ENCODE measurements at places on chromosomes 16 and 17.
A peak's percentile ranks its signal among the peaks of the same experiment; 100 is the strongest.

- peak; percentile 54 for DNase-seq
Measured at GRCh38 chr17:44074231-44074910, 3.8 kb downstream of the G6PC3 start.

DNA sequence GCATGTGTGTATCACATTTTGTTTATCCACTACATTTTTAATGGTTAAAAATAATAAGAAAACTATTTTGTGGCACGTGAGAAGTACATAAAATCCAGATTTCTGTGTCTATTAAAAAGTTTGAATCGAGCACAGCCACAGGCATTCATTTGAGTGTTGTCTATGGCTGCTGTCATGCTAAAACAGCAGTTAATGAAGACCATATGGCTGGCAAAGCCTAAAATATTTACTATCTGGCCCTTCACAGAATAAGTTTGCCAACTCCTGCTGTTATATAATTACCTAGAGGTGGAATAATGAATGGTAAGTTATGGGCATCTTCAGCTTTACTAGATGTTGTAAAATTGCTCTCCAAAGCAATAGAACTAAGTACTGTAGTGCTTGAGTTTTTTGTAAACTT lies 30.5 kb downstream of the TMEM98 start:
- DNase-seq: no peak

GRCh38 chr17:74922172-74922571 lies 883 bp downstream of the USH1G start:
- no peak for DNase-seq

- no peak for DNase-seq
Measured at GRCh38 chr16:83403761-83404160, 404.0 kb upstream of the HSBP1 start.

DNA sequence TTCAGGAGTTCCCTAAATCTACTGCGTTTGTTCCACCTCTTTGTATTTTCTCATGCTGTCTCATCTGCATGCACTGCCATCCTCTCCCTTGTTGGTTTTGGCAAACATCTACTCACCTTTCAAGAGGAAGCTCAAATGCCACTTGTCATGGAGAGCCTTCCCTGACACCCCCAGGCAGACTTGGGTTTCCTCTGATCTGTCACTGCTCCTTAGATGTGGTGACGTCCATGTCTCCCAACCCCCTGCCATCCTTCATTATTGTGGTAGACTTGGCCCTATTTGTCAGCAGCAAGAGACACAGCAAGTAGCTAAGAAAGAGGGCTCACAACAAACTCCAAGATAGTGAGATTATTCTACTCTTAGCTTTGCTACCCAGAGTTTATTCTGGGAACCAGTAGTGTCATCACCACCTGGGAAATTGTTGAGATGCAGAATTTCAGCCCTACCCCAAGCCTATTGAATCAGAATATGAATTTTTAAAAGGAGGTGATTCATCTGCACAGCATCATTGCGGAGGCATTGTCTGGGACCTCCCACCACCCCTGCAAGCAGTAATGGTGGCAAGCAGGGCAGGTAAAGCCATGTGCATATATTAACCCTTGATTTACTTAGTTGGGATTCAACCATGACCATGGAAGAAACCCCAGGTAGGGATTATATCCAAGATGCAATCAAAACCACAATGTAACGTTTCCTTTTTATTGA lies 248.9 kb downstream of the SHISA9 start:
- no peak for DNase-seq

GRCh38 chr16:57265850-57266530 lies 18.5 kb downstream of the PLLP start:
- no peak for DNase-seq
